ENCODE measurements at places on chromosomes 6 and 20. TPM values are rescaled to one million over a fixed set of nuclear protein-coding genes. Genes with fewer than 3 reads are reported as not detected.

The TCFL5 gene
- total RNA-seq: 8.3 TPM

The CCN6 gene
- 1.1 TPM for total RNA-seq

The BPHL gene
- 24.7 TPM for total RNA-seq

The GPX5 gene
- not detected for total RNA-seq

The HAO1 gene
- not detected for total RNA-seq

The TP53INP2 gene
- 6.4 TPM for total RNA-seq

The ULBP2 gene
- 2.3 TPM for total RNA-seq

The KCNK5 gene
- 6.9 TPM for total RNA-seq

The BTNL2 gene
- total RNA-seq: not detected

The C6orf58 gene
- total RNA-seq: not detected

The GZF1 gene
- 33.0 TPM for total RNA-seq

The SLC35D3 gene
- 0.12 TPM for total RNA-seq

The TP53TG5 gene
- 0.12 TPM for total RNA-seq

All from metanephros (tissue), 2 donors.